HT-29 (cell line): ENCODE measurements at places on chromosomes 2 and 18.

DNA sequence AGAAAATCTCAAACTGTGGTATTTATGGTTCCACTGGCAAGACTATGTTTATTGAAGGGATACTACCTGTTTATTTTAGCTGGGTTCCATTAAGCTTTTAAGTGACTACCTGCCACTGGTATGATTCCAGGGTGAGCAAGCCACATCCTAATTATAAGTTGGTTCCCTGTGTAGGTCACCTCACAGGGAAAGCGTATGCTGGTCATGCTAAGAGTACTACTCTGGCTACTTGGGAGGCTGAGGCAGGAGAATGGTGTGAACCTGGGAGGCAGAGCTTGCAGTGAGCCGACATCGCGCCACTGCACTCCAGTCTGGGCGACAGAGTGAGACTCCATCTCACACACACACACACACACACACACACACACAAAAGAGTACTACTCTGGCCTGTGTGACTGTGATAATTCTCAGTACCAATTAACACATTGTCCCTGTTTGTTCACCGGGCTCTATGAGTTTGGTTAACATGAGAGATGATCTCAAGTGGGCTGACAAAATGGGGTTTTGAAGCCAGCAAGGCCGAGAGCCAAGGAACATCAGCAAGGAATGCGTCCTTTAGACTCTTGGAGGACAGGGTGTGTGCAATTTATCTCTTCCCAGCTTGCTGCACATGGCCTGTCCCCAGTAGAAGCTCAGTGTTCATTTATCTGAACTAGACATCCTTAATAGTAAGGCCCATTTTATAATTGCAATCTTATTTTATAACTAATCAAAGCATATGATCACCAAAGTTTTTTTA, 15.2 kb upstream of the ITSN2 start:
- no peak for DNase-seq

GRCh38 chr2:220664272-220665107, 907.6 kb downstream of the EPHA4 start:
- DNase-seq = no peak

DNA sequence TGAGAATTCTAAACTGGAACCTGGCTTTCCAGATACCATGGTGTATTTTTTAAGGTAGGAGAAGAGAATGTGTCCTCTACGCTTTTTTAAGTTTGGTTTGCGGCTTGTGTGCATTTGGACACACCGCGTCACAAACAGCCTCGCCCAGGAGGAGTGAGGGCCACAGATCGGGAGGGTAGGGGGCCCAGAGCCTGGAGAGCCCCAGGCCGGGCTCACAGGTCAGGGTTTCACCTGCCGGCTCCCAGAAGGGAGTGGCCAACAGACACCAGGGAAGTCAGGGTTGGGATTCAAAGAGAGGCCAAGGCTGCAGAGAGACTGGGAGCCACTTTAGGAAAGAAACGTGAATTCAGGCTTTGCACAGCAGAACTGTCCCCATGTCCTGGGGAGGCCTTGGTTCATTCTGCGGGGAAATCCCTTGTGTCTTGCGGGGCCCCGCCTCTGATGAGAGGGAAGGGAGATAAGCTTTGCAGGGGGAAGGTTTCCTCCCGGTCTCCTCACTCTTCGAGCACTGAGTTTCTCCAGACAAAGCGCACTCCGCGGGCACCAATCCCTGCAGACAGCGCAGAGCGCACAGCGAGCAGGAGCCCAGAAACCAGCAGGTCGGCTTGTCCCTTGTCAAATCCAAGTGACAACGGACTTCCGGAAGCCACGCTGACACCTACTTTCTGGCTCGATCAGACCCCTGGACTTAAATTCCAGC, 2.0 kb upstream of the TUBB6 start:
- no peak for DNase-seq

GRCh38 chr2:85376291-85377065, 21.9 kb downstream of the ELMOD3 start:
- DNase-seq = no peak

DNA sequence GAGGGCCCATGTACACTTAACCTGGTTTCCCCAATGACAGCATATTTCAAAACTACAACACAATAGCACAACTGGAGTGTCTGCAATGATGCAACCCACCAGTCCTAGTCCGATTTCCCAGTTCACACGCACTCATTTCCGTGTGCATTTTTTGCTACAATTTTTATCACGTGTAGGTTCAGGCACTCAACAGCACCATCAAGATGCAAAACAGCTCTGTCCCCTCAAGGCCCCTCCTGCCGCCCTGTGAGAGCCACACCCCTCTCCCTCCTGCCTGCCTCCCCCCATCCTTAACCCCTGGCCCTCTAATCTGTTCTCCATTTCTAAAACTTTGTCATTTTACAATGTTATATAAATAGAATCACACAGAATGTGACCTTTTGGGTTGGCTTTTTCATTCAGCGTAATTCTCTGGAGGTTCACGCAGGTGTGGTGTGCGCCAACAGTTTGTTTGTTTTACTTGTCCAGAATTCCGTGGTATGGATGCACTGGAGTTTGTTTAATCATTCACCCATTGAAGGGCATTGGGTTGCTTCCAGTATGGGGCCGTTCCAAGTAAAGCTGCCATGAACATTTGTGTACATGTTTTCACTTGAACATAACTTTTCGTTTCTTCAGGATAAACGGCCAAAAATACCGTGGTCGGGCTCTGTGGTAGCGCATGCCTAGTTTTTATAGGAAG, 8.4 kb downstream of the KCNIP3 start:
- DNase-seq = no peak

- DNase-seq = no peak
Measured at GRCh38 chr2:222280795-222281194, 18.0 kb downstream of the PAX3 start.

DNA sequence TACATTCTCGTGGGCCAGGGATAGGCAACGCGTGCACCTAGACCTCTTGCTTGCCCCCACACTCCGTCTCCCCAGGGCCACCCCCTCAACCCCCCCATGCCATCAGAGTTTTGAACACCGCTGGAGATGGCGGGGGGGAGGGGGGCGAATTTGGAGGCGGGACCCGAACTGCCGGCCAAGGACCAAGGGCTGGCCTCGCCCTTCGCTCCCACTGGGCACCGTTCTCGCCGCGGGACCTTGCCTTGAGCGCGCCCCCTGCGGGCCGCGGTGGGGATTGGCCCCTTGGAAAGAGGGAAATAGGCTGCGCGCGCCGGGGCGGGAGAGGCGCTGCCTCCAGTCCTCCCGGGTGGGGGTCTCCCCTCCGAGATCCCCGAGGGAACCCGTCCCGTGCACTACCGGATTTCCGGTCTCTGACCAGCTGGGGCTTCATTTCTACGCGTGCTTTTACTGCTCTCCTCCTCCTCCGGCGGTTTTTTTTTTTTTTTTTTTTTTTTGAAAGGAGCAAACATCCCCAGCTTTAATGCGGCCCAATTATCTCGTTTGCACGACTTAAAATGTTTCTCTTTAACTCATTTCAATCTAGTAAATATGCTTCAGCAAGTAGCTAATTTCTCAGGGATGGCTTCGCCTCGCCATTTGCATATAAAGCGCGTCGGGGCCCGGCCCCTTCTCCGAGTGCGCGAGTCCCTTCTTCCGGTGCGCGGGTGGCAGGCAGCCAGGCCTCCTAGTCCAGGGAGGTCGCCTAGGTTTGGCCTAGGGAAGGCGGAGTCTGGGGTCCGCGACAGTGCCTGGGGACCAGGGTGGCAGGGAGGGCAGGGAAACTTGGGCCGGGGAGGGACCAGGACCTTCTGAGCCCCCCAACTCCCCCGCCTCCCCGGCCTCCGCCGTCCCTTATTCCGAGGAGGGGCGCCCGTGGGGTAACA, 10.0 kb upstream of the GBX2 start:
- peak; percentile 66 for DNase-seq

GRCh38 chr2:112798979-112799975, 15.0 kb upstream of the IL1A start:
- no peak for DNase-seq

- no peak for DNase-seq
Measured at GRCh38 chr18:50472941-50473340, 86.9 kb upstream of the MAPK4 start.

DNA sequence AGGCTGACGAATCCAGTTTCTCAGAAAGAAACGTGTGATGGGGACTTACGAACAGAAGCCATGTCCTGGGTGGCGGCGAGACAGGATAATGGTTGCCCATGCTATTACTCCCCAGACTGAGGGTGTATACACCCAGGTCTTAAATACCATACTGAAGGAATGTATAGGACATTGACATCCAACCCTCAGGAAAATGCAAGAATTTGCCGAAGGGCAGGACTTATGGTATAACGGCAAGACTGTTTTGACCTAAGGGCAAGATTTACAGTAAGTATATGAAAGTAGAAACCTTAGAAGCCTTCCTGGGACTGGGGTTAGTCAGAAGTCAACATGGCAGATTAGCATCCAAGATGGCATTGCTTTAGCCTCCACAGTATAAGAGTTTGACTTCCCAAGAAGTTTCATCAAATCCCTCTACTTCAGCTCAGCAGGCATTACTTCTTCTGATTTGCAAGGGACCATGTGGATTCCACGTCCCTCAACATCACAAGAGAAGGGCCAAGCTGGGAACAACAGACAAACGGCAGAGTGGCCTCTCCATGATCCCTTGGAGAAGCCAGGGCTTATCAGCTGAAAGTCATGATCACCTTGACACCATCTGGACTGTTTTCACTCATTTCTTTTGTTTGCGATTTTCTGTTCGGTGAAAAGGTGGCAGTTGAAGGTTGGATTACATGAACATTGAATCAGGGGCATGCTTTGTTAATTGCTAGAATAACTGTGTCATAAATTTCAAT, 21.1 kb downstream of the ST3GAL5 start:
- DNase-seq = no peak

- no peak for DNase-seq
Measured at GRCh38 chr2:159855143-159855542, 57.1 kb upstream of the CD302 start.

DNA sequence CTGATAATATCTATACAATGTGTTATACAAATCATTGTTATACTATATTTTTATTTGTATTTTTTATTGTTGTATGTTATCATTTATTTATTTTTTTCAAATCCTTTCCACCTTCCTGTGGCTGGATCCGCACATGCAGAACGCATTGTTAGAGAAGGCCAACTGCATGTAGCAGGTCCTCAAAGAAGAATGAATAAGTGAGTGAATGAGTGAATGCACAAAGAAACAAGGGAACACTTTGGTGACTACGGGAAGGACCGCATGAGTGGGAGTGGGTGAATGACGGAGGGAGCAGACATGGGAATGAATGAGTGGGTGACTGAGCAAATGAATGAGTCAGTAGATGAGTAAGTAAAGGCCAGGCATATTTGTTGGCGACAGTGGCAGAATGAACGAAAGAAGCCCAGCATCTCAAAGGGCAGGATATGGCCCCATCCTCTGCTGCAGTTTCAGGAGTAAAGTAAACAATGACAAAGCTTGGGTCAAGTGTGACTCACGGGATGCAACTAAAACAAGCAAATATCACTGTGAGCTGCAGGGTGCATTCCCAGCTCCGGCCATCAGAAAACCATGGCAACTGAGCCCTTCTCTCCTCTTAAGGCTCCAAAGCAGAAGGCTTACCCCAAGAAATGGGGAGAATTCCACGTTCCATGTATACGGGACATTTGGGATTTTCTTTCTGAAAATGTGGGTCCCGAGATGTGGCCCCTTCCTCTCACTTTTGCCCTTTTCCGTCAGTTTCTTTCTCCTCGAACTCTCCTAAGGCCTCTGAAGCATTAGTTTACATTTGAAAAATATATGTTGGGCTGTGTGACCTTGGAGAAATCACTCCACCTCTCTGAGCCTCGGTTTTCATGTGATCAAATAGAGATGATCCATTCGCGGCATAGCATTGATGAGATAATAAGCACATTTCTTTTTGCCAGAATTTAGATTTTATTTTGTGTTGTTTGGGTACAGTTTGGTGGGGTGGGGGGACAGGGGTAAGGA, 24.5 kb downstream of the KCNF1 start:
- DNase-seq = peak; percentile 72

DNA sequence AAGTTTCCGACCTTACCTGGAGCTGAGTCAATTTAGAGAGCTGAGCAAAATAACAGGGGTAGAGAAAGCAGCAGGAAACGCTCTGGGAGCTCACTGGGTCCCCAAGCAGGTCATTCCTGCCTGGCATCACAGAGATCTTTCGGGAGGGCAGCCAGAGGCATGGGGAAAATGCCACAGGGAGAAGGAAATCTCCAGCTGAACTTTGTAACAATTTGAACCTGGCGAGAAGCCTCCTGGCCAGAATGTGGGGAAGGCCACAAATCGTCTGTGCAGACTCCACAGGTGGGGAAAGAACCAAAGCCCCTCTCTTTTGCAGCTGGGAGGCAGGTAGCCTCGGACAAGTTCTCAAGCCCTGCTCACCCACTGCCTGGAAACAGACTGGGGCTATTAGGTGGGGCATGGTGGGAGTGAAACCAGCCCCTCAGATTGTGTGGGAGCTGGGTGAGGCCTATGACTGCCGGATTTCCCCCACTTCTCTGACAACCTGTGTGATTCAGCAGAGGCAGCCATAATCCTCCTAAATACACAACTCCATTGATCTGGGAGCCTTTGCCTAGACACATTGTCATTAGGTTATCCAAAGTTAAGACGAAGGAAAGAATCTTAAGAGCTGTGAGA, 53.9 kb downstream of the INO80D start:
- DNase-seq = no peak

DNA sequence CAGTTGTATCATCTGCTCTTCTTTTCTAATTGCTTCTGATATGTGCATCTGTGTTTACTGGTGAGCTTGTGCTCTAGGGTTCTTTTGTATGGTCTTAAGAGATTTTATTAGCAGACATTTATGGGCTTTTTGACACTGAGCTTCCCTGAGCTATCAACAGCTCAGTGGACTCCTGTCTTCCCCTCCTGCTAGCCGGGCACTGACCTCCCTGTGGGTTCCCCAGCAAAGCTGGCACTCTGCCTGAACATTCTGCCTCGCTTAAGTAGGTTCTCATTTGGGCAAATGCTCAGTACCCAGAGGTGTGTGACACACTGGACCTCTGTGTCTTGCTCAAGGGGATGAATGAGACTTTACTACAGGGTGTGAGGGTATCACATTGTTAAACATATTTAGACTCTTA, 15.8 kb downstream of the TRAF3IP1 start:
- no peak for DNase-seq

GRCh38 chr2:43202289-43202688, 24.1 kb downstream of the ZFP36L2 start:
- DNase-seq = no peak

DNA sequence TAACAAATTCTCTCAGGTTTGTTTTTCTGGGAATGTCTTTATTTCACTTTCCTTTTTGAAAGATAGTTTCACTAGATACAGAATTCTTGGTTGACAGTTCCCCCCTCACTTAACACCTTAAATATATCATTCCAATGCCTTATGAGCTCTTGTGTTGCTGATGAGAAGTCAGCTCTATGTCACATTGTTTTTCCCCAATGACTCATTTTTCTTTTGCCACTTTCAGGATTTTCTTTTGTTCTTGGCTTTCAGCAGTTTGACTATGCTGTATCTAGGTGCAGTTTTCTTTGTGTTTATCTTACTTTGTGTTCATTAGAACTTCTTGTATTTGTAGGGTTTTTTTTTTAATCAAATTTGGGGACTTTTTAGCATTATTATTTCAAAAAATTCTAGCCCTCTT, 5.6 kb upstream of the RALBP1 start:
- no peak for DNase-seq
